ENCODE measurements at places on chromosomes 11 and 22.
A peak's percentile ranks its signal among the peaks of the same experiment; 100 is the strongest.

DNA sequence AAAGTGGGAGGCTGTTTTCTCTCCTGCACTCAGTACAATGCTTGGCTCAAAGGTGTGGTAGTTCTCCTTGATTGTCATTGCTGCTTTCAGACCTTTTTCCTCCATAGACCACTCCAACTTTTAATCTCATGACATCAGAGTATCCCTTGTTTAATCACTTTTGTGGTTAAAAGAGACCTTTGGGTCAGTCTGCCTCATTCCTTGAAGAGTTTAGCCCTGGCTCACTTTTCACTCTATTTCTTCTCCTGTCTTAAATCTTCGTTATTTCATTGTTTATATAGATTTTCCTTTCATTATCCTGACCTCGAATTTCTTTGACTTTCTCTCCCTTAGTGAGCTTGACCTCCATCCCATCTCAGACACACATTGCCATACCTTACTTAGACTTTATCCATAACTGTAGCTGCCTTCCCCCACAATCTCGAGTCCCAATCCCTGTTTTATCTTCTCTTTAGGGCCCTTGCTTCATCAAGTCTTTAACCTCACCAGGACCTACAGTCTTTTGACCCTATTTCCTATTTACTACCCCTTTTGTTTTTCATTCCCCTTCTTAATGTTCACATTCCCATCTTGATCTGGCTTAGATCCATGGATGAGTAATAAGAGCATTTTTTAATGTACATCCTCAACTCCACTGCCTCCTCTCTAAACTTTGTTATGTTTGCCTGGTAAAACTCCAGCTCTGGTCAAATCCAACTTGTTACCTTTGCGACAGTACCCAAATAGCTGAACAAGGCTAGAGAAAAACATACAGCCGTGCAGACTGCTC, 9.5 kb downstream of the ATXN10 start:
- DNase-seq: no peak

GRCh38 chr11:1339066-1339675, 29.7 kb upstream of the TOLLIP start:
- DNase-seq: no peak

- DNase-seq: no peak
These were observed 33.0 kb downstream of the MOB2 start for GRCh38 chr11:1453611-1454034.

GRCh38 chr11:90449606-90450005, 226.8 kb upstream of the CHORDC1 start:
- no peak for DNase-seq

- DNase-seq: no peak
These were observed 205.2 kb downstream of the SOX6 start for GRCh38 chr11:16151138-16151537.

GRCh38 chr11:104146421-104146820, 17.5 kb downstream of the PDGFD start:
- no peak for DNase-seq

DNA sequence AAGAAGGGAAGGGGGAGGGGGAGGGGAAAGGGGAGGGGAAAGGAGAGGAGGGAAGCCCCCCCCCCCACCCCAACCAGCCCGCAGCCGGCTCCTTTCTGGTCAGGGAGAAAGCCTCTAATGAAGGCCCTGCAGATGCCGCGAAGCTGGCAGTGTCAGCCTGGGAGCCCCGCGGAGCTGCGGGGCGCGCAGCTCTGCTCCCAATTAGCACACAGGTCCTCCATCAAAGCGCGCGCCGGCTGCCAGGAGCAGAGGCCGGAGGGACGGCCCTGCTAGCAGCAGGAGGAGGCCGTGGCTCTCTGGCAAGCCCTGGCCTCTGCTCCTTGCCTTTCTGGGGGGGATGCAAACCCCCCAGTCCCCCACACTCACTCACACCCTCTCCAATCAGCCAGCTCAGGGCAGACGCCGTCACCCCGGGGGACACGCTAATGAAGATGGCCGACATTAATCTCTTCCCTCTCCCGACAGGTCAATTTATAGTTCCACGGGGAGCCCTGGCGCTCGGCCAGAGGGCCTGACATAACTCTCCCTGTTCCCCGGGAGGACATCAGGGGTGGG, 70.5 kb upstream of the TCF20 start:
- DNase-seq: no peak

- peak; percentile 21 for DNase-seq
These were observed 698 bp downstream of the PAK1 start for GRCh38 chr11:77472991-77473800.

DNA sequence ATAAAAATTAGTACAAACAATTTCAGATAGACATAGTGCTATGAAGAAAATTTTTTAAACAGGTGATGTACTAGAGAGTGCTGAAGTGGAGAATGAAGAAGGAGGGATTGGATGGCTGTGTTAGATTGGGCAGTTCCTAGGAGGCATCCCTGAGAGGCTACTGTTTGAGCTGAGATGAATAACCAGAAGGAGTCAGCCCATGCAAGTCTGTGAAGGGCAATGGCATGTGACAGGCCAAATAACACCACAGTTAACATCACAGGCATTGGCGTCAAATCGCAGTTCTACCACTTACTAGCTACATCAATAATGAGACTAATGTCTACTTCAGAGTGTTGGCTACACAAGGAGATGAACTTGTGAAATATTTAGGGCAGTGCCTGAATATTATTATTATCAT, 35.4 kb downstream of the HORMAD2 start:
- DNase-seq: no peak
